ENCODE measurements at places on chromosomes 11 and 22.

- no peak for DNase-seq
Observed at GRCh38 chr11:117520966-117521365, 193.3 kb downstream of the CEP164 start.

GRCh38 chr11:66564538-66564937 lies 3.9 kb downstream of the CTSF start:
- no peak for DNase-seq

DNA sequence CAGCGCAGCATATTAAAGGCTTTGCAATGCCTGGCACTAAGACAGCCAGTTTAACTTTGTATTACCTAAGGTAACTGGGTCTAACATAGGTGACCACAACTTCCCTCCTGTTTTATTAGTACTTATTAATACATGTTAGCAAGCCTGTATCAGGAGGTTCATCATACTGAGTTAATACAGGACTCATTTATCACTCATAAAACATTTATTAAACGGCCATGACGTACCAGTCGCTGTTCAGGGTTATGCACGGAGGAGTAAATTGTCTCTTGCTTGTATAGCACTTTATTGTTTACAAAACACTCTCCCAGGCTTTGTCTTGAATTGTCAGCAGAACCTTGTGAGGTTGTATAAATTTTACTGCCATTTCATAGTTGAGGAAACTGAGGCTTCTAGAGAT lies 55.7 kb downstream of the TEAD1 start:
- no peak for DNase-seq

- no peak for DNase-seq
Observed at GRCh38 chr22:17422736-17423343, 53.6 kb downstream of the CECR2 start.

DNA sequence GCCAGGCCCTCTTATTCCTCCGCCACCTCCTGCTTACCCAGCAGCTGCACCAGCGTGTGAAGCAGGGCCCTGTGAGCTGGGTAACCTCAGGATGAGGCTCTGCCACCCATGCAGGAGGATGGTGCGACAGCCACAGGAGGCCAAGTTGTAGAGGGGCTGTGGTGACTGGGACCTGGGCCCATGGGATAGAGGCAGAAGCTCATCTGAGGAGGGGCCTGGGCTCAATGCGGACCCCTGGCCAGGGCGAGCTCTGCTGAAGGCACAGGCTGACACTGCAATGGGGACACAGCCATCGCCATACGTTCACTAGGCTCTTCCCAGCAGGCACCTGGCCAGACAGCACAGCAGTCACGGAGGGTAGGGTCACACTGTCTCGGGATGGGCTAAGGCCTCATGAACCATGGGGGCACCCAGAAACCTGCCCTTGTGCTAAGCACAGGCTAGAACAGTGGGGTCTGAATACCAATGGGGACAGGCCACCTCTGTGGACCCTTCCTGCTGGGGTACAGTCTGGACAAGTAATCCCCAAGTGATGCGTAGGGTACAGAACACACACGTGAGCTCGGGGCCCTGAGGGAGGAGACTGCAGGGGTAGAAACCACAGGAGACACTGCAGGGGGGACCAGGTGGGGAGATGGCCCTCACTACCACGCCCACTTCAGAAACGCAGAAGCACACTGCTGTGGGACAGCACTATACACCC lies 35.3 kb downstream of the GNB1L start:
- DNase-seq, result no peak

DNA sequence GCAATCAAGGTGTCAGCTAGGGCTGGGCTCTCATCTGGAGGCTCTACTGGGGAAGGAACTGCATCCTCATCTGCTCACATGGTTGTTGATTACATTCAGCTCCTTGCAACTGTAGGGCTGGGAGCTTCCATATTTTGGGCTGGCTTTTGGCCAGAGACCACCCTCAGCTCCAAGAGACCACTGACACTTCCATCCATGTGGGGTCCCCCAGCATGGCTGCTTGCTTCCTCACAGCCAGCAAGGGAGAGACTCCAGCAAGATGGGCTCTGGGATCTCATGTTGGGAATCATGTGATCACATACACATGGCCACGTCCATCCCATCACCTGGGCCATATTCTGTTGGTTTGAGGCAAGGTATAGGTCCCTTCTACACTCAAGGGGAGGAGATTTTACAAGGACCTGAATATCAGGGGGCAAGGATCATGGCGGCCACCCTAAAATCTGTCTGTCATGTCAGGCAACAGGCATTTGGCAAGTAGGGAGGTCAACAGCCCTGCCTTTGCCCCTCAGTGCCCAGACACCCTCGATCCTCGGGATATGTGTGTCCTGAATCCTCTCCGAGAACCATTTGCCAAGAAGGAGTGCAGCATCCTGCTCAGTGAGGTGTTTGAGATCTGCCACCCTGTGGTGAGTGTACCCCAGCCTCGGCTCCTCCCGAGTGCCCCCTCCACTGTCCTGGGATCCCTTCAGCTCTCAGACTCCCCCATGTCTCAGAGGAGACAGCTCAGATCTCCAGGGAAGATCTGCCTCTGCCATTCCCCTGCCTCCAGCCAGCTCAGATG lies 48.7 kb downstream of the OTOG start:
- no peak for DNase-seq

DNA sequence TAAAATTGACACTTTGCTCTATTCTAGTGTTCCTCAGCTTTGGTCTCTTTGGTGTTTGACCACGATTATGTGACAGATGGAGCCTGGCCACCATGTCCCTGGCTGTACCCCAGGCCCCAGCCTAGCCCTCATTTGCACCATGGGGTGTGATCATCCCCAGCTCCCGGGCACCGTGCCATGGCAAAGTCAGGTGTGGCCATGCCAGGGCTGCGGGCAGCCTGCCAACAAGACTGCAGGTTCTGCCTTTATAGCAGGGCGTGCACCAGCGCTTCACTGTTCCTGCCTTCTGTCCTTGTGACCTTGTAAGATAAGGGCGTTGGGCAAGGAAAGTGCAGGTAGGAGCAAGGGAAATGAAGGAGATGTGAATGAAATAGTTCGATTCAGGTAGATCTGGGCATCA lies 22.4 kb upstream of the APOBEC3A start:
- peak; percentile 70 for DNase-seq

DNA sequence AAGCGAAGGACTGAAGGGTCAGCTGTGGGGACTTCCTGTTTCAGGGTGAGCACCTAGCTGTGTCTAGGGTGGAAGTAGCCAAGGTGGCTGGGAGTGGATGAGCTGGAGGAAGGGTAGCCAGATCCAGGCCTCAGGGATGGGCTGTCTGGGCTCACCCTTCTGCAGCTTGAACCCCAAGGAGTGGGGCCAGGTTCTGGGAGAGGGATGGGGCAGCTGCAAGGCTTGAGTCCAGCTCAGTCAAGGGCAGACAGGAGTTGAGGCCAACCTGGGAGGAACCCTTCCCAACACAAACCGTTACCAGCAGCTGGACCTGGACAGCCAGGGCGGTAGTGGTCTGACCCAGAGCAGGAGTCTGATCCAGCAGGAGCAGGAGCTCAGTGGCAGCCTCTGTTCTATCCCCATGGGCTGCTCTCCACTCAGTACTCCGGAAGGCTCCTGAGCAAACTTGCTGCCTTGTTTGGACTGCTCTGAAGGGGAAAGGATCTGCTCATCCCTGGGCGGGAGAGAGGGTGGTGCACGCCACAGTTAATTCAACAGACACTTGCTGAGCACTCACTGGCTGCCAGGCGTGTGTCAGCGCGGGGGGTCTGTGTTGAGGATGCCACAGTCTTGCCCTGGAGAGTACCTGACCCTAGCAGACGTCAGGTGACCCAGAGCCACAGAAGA lies 53.8 kb upstream of the THY1 start:
- DNase-seq, result no peak

DNA sequence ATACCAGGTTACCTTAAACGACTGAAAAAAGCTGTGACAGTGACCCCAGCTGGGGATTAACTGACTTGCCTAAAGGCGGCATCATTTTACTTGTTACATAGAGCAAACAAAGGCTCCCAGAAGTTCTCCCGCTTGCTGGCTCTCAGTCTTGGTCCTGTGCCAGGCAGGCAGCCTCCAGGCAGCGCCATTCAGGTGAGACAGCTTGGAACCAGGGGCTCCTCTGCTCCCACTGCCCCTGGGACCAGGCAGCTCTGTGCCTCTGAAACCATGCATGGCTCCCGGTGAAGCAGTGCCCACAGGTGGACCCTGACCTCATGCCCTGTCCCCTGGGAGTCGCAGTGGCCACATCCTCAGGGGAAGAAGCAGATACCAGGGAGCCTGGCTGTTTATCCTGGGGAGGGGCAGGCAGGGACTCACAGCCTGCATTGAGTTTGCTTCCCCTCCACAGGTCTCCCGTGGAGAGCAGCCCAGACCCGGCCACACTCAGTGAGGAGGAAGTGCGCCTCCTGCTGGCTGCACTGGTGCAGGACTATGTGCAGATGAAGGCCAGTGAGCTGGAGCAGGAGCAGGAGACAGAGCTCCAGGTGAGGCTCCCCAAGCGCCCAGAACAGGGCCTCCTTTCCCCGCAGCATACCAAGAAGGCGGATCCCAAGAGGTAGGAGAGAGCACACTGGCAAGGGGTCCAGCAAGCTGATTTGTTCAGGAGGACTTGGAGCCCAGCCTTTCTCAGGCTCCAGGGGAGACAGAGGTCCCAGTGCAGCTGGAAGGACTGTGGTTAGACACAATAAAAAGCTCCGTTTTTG lies 15.6 kb upstream of the CYP2R1 start:
- peak; percentile 78 for DNase-seq

DNA sequence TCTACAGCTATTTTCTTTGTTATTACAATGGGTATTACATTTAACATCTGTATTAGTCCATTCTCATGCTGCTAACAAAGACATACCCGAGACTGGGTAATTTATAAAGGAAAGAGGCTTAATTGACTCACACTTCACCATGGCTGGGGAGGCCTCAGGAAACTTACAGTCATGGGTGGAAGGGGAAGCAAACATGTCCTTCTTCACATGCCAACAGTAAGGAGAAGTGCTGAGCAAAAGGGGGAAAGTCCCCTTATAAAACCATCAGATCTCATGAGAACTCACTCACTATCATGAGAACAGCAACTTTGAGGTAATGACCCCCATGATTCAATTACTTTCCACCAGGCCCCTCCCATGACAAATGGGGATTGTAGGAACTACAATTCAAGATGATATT lies 16.5 kb upstream of the KMT5B start:
- no peak for DNase-seq

GRCh38 chr11:64146036-64146955 lies 19.6 kb downstream of the MACROD1 start:
- DNase-seq, result peak; percentile 42

- DNase-seq, result no peak
Observed at GRCh38 chr11:47536915-47537314, 16.0 kb downstream of the CELF1 start.

GRCh38 chr11:131157678-131158077 lies 212.7 kb upstream of the NTM start:
- no peak for DNase-seq

All from NCI-H2107 (cell line).